Right renal cortex interstitium (tissue), 3 donors: ENCODE measurements at places on chromosomes 11 and 22. TPM values are rescaled to one million over a fixed set of nuclear protein-coding genes. Genes with fewer than 3 reads are reported as not detected.

GRCh38 chr11:110185121-110185591 is 92.0 kb downstream of the ZC3H12C start:
- DNase-seq: no peak

GRCh38 chr11:61076506-61077304 is 25.6 kb upstream of the CD5 start:
- DNase-seq: no peak

- DNase-seq: no peak
Measured at GRCh38 chr11:3107608-3108182, 50.5 kb upstream of the CARS1 start.

GRCh38 chr11:1310318-1310687 is 871 bp upstream of the TOLLIP start:
- DNase-seq: no peak

The BEST1 gene
- polyA plus RNA-seq: 3.5 TPM

The SOX6 gene
- 19.5 TPM for polyA plus RNA-seq

GRCh38 chr11:65781962-65782815 is 1.4 kb upstream of the AP5B1 start:
- no peak for DNase-seq

GRCh38 chr11:107196732-107197131 is 178.5 kb upstream of the GUCY1A2 start:
- no peak for DNase-seq

GRCh38 chr11:118310271-118310670 is 5.7 kb downstream of the CD3E start:
- no peak for DNase-seq

GRCh38 chr22:19577422-19577966 is 53.3 kb upstream of the CLDN5 start:
- DNase-seq: no peak

The MAJIN gene
- 0.57 TPM for polyA plus RNA-seq

DNA sequence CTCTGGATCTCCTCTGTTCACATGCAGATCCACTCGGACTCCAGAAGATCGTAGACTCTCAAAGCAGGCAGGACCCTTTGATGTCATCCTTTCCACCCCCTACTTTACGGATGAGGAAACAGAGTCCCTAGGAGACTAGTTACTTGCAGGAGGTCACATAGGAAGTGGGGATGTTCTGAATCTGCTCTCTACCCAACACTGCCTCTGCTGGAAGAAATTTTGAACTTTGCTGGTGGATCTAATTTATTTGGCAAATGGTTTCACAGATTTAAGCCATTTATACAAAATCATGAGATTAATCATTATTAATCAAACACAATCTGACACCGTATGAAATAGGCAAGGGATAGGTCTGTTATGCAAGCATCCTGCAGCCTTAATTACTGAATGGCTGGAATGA is 55.0 kb upstream of the USP47 start:
- DNase-seq: no peak

DNA sequence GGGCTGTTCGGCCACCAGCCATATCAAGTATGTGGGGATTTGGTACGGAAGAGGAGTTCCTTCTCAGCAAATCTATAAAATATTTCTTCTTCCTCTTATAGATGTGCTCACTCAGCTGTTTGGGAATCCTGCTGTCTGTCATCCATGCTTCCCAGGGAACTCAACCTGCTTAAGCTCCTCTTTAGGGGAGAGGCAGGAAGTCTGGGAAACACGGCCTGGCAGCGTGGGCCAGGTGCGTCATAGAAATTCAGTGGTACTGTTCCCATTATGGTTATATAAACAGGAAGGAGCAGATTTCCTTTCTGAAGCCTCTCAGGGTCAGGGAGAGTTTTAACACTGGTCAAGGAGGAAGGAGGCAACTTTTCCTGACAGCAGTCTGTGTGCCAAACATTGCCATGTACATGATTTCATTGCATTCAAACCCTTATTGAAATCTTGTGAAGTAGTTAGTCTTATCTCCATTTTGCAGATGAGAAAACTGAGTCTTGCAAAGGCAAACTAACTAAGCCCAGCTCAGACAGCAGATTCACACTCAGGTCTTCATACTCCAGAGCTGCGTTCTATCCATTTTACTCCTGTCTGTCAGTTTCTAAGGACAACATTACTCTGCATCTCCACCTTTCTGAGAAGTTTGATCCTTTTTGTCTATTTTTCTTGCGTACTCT is 35.4 kb upstream of the AMOTL1 start:
- no peak for DNase-seq

The FOLR1 gene
- 53.7 TPM for polyA plus RNA-seq

DNA sequence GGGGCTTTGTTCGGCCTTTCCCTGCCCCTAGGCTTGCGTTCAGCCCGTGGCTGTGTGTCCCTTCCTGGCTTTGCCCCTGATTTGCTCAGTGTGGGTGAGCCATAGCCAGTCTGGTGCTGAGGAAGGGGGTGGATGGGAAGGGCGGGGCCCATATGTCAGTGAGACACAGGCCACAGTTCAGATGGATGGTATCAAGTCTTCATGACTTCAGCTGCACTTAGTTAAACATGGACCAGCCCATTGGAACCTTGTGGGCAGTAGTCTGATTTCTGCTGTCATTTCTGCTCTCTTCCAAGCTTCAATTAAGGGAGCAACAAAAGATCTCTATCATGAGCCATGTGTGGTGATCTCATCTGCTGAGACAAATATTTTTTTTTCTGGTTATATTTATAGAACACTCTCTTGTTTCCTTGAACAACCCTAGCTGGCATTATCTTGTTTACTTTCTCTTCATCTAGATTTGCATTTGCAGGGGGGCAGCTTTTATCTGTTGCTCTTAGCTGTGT is 21.6 kb upstream of the PEX26 start:
- DNase-seq: no peak

DNA sequence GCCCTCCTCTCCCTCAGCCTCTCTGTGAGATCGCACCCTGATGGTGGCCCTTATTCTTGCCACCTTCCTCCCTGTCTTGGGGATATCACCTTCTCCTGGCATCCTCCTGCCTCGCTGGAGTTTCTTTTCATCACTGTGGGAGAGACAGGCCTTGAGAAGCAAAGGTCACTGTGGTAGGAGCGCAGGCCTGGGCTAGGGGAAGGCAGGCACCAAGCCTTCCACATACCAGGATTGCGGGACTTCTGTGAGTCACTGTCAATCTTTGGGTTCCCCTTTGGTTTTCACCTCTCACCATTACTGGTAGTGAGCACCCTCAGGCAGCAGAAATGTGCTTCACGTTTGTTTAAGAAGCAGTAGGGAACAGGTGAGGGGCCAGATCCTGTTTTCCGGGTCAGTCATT is 31.2 kb upstream of the B3GAT1 start:
- DNase-seq: no peak

DNA sequence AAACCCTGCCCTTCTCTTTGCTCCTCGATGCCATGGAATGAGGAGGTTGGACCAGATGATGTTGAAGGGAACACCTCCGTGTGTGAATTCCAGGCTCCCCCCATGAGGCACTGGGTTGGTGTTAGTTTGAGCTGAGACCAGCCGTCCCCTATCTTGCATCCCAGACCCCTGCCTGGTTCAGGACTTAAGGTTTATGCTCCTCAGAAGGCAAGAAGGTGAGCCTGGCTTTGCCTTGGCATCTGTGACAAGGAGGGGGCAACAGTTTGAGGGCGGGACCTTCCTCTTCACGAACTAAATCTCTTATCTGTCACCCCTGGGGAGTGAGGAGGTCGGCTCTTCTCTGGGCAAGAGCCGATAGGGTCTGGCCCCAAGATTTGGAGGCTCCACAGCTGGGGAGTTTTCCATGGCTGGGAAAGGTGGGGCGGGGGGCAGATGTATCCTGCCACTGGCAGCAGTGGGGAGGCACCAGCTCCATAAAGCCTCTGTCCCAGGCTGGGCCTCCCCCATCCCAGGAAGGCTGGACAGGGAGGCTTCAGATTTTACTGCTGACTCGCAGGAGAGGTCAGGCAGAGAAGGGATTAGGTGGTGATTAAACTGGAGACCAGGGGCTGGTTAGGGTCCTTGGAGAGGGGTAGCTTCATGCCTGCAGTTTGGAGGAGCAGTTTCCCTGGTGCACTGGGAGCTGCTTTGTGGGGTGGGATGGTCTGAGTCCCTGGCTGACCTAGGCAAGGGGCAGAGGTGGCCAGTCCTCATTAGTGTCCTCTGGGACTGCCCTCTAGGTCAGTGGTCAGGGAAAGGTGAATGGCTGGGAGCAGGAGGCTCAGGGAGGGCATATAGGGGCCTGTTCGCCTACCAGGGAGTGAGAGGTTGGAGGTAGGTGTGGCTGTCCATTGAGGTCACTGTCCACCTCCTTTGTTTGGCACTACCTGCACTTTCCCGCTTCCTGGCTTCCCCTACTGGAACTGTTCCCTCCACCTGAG is 1.1 kb downstream of the SEC14L2 start:
- DNase-seq: no peak

DNA sequence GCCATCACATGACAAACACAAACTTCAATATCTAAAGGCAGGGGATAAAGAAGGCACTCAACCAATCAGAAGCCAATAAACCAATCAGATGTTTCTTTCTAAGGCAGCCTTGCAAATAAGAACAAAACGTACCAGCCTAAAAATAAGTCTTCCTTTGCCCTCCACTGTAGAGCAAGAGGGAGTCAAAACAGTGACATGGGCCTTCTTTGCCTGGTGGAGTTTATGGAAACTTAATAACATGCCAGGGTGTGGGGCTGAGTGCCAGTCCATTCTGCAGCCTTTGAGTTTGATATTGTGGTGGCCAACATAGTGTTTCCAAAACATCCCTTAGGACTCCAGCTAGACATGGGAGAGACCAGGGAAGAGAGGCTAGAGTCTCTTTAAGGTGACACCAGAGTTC is 126.1 kb upstream of the NECTIN1 start:
- DNase-seq: no peak

DNA sequence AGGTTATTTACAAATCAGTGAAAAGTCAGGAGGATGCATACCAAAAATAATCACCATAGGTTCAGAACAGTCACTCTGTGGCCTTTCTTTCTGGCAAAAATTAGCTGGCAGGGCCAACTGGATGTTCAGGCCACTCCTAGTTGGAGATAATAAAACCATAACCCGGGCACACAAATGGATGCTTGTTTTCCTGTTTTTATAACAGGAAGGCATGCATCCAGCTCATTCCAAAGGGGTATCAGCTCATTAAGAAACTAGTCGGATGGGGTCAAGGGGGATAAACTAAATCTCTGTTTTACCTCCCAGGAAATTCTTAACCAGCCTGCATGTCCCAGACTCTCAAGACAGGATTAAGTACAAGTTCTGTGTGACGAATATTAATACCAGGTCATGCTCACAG is 81.0 kb downstream of the FBXO7 start:
- no peak for DNase-seq

DNA sequence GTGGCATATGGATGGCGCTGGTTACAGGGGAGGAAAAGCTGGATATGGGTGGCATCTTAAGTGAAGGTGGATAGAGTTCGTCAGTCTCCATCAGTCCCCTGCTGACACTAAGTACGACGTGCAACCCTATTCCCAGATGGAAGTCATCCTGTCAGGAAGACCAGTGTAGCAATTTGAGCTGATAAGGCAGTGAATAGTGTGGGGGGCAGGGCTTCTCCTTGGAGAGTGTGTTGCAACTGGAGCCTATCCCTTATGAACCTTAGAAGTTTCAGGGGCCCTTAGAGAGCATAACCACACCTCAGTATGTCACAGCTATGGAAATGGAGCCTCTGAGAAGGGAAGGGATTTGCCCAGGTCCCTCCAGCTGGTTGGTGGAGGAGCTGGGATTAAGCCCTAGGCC is 36.1 kb upstream of the ANKK1 start:
- DNase-seq: no peak

- no peak for DNase-seq
Measured at GRCh38 chr11:47409440-47410369, 1.3 kb downstream of the SLC39A13 start.

The CTSC gene
- polyA plus RNA-seq: 264 TPM

- no peak for DNase-seq
Measured at GRCh38 chr11:16745950-16746605, 7.6 kb downstream of the C11orf58 start.

- no peak for DNase-seq
Measured at GRCh38 chr11:65077451-65077850, 6.4 kb downstream of the CDCA5 start.

GRCh38 chr11:103465555-103466140 is 356.4 kb downstream of the DYNC2H1 start:
- DNase-seq: no peak

The RPS6KB2 gene
- polyA plus RNA-seq: 39.1 TPM

The HBB gene
- polyA plus RNA-seq: 221 TPM

DNA sequence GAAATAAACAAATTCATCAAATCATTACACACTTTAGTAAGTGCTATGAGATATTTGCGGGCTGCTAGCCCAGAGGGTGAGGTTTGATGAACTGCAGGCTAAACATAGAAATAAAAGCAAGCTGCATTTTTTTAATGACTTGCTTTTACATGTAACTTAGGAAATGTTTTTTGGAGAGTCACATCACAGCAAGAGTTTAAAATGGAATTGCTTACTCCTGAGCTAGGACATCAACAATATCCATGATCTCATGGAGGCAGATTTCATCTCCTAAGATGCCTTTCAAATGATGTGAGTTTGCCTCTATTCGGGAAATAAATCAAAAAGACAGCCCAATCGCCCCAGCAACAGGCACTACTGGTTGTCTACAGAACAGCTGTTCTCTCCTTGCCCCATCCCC is 73.4 kb upstream of the CD44 start:
- DNase-seq: no peak

The OR8G5 gene
- not detected for polyA plus RNA-seq

GRCh38 chr11:85923455-85923854 is 68.3 kb downstream of the CCDC83 start:
- no peak for DNase-seq

DNA sequence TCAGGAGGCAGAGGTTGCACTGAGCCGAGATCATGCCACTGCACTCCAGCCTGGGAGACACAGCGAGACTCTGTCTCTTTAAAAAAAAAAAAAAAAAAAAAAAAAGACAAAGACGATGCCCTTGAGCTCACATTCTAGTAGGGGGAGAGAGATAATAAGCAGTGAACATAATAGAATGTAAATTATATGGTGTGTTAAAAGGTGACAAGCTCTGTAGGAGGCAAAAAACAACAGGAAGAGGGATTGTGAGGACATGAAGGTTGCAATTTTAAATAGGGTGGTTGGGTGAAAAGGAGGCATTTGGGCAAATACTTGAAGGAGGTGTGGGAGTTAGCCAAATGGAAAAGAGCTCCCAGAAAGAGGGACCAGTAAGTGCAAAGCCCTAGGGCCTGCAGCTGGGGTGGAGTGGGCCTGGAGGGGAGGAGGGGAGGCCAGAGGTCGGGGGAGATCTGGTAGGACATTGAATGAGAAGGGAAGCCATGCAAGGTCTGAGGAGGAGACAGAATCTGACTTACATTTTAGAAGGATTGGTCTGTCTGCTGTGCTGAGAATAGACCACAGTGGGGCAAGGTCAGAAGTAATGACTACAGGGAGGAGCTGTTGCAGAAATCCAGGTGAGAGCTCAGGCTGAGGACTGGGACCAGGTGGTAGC is 26.6 kb downstream of the P2RY2 start:
- no peak for DNase-seq

- DNase-seq: no peak
Measured at GRCh38 chr11:11409224-11409623, 56.2 kb upstream of the CSNK2A3 start.

GRCh38 chr11:110200241-110200640 is 96.2 kb downstream of the RDX start:
- no peak for DNase-seq
